ENCODE measurements at places on chromosomes 1 and 21.

DNA sequence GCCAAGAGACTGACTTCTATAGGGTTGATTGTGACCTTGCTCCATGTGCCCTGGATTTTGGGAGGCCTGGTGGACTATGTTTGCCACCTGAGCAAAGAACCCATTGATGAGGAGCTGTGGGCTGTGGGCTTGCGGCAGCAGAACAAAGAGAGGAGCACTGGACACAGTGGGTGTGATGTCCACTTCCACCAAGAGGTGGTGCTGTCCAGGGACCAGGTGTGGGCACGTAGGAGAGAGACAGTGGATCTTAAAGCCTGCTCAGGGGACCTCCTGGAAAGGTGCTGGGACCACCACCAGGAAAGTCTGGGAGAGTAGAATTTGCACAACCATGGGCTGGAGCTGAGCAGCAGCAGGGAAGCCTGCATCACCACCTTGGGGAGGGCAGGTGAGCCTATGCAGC is 106.7 kb upstream of the ETS2 start:
- no peak for DNase-seq

- no peak for DNase-seq
These were observed 14.7 kb upstream of the MFSD2A start for GRCh38 chr1:39940253-39940652.

- DNase-seq, result no peak
These were observed 995 bp downstream of the COLGALT2 start for GRCh38 chr1:184036517-184036949.

DNA sequence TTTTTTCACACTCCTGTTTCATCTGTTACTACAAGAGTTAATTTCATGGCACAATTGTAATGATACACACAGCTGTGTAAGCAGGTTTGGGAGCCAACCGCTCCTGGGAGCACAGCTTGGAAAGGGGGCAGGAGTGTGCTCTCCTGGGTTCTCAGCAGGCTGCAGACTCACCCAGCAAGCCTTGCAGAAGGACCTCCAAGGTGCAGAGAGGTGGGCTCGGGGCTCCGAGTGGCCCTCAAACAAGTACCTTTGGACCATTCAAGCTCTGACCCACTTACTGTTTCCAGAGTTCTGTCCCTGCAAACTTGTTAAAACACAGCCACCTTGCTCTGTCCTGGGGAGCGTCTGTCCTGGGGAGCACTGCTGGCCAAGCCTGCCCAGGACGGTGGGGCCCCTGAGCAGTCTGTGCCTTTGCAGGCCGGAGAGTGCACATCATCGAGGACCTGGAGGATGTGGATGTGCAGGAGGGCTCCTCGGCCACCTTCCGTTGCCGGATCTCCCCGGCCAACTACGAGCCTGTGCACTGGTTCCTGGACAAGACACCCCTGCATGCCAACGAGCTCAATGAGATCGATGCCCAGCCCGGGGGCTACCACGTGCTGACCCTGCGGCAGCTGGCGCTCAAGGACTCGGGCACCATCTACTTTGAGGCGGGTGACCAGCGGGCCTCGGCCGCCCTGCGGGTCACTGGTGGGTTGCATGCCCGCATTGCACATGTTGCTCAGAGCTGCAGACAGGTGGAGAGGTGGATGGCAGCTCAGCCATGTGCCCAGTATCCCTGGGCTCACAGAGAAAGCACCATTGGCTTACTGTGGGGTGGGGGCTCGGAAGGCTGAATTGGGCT is 78.0 kb downstream of the OBSCN start:
- DNase-seq, result no peak

DNA sequence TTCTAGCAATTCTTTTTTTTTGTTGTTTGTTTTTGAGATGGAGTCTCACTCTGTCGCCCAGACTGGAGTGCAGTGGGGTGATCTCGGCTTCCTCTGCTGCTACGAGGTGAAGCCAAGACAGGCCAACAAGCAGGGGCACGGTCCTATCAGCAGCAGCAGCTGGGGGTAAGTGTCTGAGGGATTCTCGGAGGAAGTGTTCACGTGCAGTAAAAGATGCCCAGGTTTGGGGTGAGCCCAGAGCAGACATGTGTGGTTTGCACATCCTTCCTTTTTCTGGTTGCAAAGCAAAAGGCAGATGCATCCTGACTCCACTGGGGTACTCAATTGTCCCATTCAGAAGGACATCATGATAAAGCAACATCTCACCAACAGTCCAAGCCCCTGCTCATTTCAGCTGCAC is 27.7 kb downstream of the PIGP start:
- no peak for DNase-seq

GRCh38 chr1:46687921-46688509 is 16.4 kb downstream of the TEX38 start:
- DNase-seq, result no peak

DNA sequence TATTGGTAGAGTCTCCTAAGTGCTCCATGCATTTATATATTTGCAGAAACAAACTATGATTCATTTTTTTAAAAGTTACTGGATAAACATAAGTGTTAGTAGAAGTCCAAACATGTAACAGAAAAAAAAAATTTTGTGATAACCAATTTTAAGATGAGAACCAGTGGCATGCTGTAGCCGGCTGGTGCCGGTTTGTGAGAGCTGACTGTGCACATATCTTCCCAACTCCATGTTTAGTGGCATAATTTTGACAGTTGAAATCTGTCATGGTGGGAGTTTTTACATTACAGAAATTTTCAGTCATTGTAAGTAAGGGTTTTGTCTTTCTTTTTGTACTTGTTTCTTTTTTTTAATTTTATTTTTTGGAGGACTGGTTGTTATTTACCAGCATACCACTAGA is 141.2 kb downstream of the TTLL7 start:
- no peak for DNase-seq

DNA sequence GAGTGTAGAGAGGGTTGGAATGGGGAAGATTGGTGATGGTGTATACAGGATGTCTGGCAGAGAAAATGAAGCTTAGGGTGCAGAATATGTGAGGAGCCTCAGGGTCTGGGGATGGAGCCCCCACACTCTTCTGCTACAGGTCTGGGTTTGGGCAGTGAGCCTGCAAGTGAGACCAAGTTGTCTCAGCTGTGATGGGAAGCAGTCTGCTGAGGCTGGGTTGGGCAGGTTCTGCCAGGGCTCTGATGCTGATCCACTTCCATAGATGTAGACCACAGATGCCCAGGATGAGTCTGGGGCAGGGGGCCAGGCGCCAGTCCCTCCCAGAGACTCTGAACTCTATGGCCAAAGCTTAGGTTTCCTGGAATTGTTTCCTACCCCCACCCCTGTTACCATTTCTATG is 516.9 kb downstream of the PTPRU start:
- DNase-seq, result no peak

- peak; percentile 10 for DNase-seq
These were observed 126.7 kb downstream of the NR5A2 start for GRCh38 chr1:200154069-200154767.

DNA sequence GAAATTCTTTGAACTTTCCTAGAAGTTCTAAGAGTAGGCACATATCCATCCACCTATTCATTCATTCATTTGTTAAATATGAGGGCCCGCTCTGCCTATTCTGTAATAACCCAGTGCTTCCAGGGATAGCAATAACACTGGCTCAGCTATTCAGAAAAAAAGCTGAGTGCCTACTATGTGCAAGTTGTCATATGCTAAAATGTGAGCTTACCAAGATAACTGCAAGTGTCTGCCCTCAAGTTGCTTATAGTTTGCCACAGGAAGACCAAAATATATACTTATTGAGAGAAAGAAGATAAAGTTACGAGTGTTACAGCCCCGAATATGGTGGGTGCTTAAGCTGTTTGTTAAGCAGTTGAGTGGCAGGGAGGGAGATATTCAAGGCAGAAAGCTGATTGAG is 39.6 kb downstream of the CD55 start:
- DNase-seq, result no peak

DNA sequence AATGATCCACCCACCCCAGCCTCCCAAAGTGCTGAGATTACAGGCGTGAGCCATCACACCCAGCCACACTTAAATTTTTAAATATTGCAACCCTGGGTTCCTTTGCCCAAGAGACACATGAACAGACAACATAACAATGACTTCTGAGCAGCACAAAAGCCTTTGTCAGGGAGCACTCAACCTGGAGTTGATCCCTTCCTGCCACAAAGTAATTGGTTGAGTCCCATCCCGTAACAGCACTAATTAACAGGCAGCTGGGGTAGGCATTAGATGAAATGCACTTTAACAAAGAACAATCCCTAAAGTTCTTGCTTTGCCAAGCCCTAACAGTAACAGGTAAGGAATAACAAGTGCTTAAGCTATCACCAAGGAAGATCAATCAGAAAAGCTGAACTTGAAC is 5.9 kb upstream of the BCAR3 start:
- DNase-seq, result no peak

DNA sequence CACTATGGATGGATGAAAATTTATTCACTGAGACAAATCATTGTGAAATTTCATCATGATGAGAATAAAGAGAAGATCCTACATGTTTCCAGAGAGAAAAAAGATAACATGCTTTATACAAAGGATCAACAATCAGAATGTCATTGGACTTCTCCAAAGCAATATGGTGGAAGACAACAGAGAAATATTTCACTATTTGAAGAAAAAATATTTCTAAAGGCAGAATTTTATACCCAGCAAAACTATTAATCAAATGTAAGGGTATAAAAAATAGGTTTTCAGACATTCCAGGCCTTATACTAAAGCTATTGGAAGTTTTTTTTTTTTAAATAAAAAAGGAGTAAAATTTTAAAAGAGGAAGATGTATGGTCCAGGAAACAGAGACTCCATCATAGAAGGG is 100.6 kb upstream of the OLIG2 start:
- no peak for DNase-seq

DNA sequence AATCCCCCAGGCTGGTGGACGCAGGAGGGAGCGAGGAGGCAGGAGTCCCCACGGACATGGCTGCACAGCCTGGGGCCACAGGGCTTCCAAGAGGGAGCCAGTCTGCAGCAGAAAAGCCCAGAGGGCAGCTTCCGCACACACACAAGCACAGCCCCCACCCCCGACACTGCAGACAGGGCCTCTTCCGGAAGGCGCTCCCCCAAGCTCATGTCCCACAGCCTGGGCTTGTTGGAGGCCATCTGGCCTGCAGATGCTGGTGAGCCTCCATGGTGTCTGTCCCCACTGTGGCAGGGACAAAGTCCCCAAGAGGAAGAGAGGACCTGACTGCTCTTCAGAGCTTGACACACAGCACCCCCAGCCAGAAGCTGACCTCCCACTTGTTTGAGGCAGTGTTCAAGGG is 13.4 kb upstream of the KIAA1614 start:
- DNase-seq, result no peak

- DNase-seq, result no peak
These were observed 170.1 kb downstream of the SEC16B start for GRCh38 chr1:177799746-177800145.

DNA sequence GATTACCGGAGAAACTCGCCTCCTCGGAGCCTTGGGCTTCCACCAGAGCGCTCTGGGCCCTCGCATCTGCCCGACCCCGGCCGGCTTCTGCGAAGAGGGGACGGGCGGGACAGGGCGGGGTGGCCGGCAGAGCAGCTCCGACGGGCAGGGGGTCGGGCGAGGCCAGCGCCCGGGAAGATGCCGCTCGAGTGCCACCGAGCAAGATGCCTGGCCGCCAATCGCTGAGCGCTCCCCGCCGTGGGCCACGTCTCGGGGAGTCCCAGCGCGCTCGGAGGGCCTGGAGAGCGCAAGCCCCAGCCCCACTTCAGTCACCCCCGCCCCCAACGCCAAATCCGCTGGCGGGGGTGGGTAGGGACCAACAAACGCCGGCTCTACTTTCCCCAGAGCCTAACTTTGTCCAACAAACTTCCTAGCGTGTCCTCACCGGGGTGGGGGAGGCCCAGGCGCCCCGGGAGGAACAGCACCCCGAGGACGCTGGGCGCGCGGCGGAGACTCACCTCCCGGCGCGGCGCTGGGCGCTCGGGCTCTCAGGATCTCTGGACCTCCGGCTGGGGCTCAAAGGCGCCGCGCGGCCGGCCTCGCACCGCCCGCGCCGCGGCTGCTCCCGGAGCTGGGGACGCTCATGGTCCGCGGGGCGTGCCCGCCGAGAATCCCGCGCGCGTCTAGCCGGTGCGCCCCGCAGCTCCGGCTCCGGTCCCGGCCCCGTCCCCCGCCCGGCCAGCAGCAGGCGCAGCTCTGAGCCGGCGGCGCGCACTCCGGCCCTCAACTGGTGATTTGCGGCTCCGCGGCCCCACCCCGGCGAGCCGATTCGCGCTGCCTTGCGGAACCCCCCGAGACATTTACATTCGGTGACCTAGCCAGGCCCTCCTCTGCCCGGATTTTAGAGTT is at the start of gene BCAR3:
TSS of gene BCAR3 (minus strand) at position 737 of the 888 bp plus-strand sequence. CDS start 6,907 bp downstream, outside the sequence.
- no peak for DNase-seq

DNA sequence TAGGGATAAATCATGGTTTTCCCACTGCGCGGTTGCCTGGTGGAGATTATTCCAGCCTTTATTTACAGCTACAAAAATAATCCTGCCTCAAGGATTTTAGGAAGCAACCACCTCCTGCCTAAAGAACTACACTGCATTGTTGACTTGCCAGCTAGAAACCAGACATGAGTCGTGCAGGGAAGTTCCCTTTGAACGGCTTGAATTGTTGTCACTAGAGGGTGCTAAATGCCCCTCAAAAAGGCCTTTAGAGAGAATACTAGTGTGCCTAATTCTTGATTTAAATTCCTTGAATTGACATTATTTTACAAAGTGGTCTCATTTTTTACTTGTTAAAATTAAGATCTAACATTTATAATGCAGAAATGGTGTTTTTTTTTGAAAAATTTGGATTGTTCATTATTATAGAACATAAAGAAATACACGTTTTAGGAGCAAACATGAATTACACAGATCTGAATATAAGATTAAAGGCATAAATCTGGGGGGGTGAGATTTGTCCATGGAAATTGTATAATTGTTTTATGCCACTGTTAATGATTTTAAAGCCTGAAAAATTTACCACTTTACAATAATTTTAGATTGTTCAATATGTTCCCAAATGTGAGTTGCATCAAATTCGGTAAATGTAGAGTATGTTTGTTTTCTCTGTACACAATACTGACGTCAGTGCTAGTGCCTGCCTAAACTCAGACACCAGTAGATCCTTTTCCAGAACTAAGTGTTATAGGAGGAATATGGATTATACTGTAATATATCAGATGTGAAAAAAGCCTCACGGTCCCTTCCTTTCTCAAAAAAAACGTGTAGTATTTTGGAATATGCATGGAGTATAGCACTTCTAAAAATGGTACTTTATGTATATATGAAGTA is 7.6 kb upstream of the ERG start:
- DNase-seq, result no peak

DNA sequence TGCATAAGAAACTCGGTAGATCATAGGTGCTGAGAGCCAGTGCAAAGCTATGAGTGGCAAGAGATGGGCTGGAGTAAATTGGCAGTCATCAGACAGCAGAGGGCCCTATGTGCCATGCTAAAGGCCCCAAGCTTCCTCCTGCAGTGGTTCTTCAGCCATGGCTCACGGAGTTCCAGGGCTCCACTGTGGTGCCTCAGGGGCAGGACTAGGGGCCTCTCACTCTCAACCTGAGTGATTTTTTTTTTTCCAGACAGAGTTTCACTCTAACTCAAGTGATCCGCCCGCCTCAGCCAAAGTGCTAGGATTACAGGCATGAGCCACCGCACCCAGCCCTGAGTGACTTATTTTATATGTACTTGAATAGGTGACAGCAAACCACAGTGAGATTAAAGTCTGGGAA is 10.4 kb upstream of the GJA8 start:
- no peak for DNase-seq

- no peak for DNase-seq
These were observed 110.1 kb downstream of the CSMD2 start for GRCh38 chr1:34054920-34055319.

GRCh38 chr1:62271134-62271533 is 48.1 kb downstream of the KANK4 start:
- DNase-seq, result no peak

GRCh38 chr1:187891993-187892682 is 1063.4 kb downstream of the PLA2G4A start:
- no peak for DNase-seq

All from activated T-cell treated with anti-CD3 and anti-CD28 coated beads, Interleukin-2, amount 50 U/mL, for 4 hours (primary cell).